ENCODE measurements at places on chromosomes 13 and 19. TPM values are rescaled to one million over a fixed set of nuclear protein-coding genes. Genes with fewer than 3 reads are reported as not detected.

CIC gene
- 54.0 TPM for total RNA-seq

TLE2 gene
- total RNA-seq: 3.1 TPM

IL17D gene
- total RNA-seq: 1.6 TPM

TTYH1 gene
- 43.1 TPM for total RNA-seq

PRR36 gene
- 20.4 TPM for total RNA-seq

ZNF793 gene
- total RNA-seq: 14.6 TPM

ASPDH gene
- total RNA-seq: not detected

FCGBP gene
- 0.15 TPM for total RNA-seq

CBLC gene
- total RNA-seq: 14.2 TPM

ARHGEF18 gene
- total RNA-seq: 37.2 TPM

ZNF556 gene
- not detected for total RNA-seq

ZNF737 gene
- 14.1 TPM for total RNA-seq

CFAP97D2 gene
- total RNA-seq: not detected

EID2 gene
- total RNA-seq: 18.9 TPM

ELSPBP1 gene
- total RNA-seq: not detected

- H3K36me3 ChIP-seq: peaks cover 30% of the 10 kb centered on the region
- H3K27me3 ChIP-seq: no peaks in the 10 kb centered on the region
- DNase-seq: no peak
- 0 out of 2 replicates have a peak, but pooled peaks cover 4% of the 10 kb centered on the region for H3K4me1 ChIP-seq
- H3K4me3 ChIP-seq: no peak overlapping the region
Observed at GRCh38 chr13:21054313-21054712, 7.1 kb downstream of the LATS2 start.

- no peaks in the 10 kb centered on the region for H3K27me3 ChIP-seq
- no peak overlapping the region for H3K27ac ChIP-seq
- no peak for DNase-seq
- H3K36me3 ChIP-seq: peaks cover 5% of the 10 kb centered on the region
- H3K4me3 ChIP-seq: no peak overlapping the region
- H3K4me1 ChIP-seq: peaks cover 2% of the 10 kb centered on the region
Observed at GRCh38 chr13:23674795-23675640, 104.8 kb downstream of the TNFRSF19 start.

DNA sequence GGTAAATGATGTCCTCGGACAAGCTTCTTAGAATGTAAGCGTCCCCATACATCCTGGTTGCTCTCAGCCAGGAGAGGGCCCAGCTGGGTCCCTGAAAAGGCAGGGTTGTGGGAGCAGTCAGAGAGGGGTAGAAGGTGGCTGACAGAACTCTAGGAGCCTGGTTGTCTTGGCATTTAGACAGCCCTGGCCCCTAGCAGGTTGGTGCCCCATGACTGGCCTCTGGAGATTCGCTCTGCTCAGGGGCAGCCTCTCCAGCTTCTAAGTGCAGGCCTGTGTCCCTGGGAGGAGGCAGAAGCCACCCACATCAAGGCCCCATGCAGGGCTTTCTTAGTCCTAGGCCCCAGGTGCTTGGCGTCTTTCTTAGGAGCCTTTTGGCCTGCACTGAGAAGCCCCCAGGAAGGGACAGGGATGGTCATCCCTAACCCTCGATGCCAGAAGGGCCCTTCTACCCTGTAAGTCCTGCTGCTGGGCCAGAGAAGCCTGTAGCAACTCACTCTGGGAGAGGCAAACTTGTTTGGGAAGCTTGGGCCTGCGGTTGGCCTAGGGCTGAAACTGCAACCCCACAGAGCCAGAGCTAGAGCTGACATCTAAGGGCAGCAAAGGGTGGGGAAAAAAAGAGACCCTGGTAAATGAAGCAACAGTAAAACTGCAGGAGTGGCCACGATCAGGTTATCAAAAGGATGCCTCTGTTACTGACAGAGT lies 2.8 kb upstream of the CDX2 start:
- no peak overlapping the region for H3K4me3 ChIP-seq
- peaks cover 9% of the 10 kb centered on the region for H3K4me1 ChIP-seq
- H3K36me3 ChIP-seq: no peaks in the 10 kb centered on the region
- DNase-seq: no peak

DNA sequence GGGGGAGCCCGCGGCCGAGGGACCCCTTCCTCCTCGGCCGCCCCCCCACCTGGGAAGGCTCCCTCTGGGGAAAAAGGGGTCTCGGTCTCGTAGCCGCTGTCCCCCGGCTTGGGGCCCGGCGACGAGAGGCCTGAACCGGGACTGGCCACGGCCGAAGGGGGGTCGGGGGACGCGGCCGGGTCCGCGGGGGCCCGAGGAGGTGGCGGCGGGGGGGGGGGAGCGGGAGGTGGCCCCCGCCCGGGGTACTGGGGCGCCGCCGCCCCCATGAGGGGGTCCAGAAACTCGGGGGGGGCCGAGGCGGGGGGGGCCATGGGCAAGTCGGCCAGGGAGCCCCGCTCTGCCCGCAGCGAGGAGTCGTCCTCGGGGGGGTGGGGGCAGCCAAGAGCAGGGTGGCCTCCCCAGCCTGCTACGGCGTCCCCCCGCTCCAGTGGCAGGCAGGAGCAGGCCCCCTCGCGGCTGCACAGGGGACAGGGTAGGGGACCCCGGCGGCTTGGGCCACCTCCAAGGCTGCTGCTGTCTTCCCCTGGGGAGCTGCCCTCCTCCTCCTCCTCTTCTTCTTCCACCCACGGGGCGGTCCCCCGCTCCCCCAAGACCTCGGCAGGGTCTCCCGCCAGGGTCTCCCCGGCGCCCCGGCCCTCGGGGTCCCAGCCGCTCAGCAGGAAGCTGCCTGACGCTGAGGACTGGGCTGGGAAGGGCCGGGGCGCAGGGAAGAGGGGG lies 12.9 kb downstream of the LMTK3 start:
- H3K27me3 ChIP-seq: no peaks in the 10 kb centered on the region
- no peak overlapping the region for H3K27ac ChIP-seq
- no peaks in the 10 kb centered on the region for H3K36me3 ChIP-seq
- no peaks in the 10 kb centered on the region for H3K4me1 ChIP-seq

- no peak for DNase-seq
- peak overlapping the region; percentile 81 for H3K4me3 ChIP-seq
- H3K27ac ChIP-seq: no peak overlapping the region
- no peaks in the 10 kb centered on the region for H3K27me3 ChIP-seq
- peaks cover 14% of the 10 kb centered on the region for H3K36me3 ChIP-seq
Observed at GRCh38 chr19:10870501-10870954, 825 bp upstream of the CARM1 start.

DNA sequence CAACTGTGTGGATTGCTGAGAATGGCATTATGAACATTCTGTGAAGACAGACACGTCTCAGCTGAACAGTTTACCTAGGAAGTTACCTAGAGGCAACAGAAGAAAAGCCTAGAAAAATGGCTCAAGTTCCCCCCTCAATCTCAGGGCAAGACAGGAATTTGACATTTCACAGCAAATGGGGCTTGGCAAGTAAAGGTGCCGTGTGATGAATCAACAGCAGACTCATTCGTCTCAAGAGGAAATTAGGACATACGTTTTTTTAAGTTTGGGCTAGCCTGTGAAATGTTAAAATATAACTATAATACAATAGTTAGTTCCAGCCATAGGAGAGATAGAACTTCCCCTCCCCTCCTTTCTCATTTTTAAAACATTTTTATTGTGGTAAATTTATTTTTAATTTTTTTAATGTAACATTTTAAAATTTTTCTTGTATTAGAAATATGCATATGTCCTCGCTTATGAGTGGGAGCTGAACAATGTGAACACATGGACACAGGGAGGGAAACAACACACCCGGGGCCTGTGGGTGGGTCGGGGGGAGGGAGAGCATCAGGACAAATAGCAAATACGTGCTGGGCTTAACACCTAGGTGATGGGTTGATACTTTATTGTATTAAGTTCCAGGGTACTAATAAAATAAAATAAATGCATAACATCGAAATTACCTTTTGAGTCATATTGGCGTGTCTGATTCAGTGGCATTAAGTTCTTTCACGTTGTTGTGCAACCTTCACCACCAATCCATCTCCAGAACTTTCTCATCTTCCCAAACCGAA lies 116.0 kb downstream of the COL4A2 start:
- peaks cover 4% of the 10 kb centered on the region for H3K36me3 ChIP-seq
- DNase-seq: no peak
- no peak overlapping the region for H3K4me3 ChIP-seq
- H3K4me1 ChIP-seq: no peaks in the 10 kb centered on the region
- H3K27me3 ChIP-seq: no peaks in the 10 kb centered on the region
- H3K27ac ChIP-seq: no peak overlapping the region

DNA sequence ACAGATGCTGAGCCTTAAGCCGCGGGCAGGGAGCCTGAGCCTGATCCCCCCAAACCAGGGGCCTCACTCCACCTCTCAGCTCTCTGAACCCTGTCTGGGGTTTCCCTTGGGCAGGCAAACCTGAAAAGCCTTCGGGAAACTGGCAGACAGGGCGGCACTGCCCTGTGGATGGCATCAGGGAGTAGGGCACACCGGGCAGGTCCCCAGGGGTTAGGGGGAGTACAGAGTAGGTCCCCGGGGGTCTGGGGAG lies 9.7 kb downstream of the MKNK2 start:
- no peaks in the 10 kb centered on the region for H3K4me1 ChIP-seq
- H3K27ac ChIP-seq: no peak overlapping the region
- no peak for DNase-seq
- peaks cover 27% of the 10 kb centered on the region for H3K36me3 ChIP-seq
- H3K4me3 ChIP-seq: no peak overlapping the region

DNA sequence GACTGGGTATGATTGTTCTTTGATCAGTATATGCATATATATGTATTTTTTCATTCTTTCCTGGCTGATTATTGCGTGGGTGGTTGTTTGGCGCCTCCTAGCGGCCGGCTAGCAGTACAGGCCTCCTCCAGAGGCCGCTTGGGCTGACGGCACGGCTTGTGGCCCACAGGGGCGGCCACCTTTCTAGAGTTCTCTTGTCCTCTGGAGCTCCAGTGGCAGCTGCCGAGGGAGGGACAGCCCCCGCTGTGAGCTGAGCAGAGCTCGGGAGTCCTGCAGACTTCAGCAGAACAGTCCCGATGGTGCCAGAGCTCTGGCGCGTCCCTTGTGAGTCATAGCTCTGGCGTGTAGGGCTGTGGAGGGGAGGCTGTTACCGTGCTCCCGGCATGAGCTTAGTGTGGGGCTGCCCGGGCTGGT lies 22.5 kb upstream of the ZNF429 start:
- H3K36me3 ChIP-seq: peaks cover 22% of the 10 kb centered on the region
- H3K27ac ChIP-seq: no peak overlapping the region
- H3K4me3 ChIP-seq: no peak overlapping the region
- no peaks in the 10 kb centered on the region for H3K27me3 ChIP-seq

GRCh38 chr19:29549105-29550070 lies 23.6 kb downstream of the VSTM2B start:
- H3K4me3 ChIP-seq: no peak overlapping the region
- H3K27me3 ChIP-seq: no peaks in the 10 kb centered on the region
- peak; percentile 12 for DNase-seq
- H3K4me1 ChIP-seq: no peaks in the 10 kb centered on the region
- peaks cover 6% of the 10 kb centered on the region for H3K36me3 ChIP-seq

DNA sequence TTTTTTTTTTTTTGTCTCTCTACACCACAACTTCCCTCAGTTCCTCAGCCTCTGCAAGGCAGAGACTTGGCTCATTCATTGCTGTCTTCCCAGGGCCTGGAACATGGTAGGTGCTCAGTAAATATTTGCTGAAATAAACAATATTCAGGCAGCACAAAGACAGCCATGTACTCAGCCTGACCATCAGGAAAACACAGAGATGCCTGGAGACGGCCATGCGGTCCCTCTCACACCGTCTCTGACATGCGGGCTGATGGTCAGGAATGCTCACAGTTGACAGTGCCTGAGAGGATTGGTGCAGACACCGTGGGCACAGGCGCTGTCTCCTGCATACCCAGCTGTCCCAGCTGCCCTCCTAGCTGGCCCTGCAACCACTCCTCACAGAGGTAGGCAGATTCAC lies 924 bp downstream of the PRAM1 start:
- H3K27ac ChIP-seq: no peak overlapping the region
- DNase-seq: no peak
- H3K27me3 ChIP-seq: no peaks in the 10 kb centered on the region

DNA sequence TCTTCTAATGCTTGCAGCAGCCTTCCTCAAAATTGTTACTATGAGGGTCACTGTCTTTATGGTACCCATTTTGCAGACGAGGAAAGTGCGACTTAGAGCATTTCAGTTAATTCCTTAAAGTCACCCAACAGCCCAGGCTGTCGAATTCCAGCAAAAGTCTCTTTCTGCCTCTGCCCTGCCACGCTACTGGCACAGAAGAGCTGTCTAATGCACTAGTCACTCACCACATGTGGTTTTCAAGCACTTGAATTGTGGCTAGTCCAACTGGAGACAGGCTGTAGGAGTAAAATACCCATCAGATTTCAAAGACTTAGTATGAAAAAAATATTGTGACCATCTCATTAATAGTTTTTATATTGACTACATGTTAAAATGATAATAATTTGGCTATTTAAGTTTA lies 1.7 kb downstream of the FPR1 start:
- no peak for DNase-seq
- no peak overlapping the region for H3K4me3 ChIP-seq
- H3K4me1 ChIP-seq: no peaks in the 10 kb centered on the region
- H3K27ac ChIP-seq: no peak overlapping the region
- peaks cover 2% of the 10 kb centered on the region for H3K36me3 ChIP-seq

GRCh38 chr13:31361673-31362072 lies 161.9 kb downstream of the B3GLCT start:
- H3K27ac ChIP-seq: no peak overlapping the region
- H3K4me3 ChIP-seq: no peak overlapping the region
- no peaks in the 10 kb centered on the region for H3K4me1 ChIP-seq
- DNase-seq: no peak

DNA sequence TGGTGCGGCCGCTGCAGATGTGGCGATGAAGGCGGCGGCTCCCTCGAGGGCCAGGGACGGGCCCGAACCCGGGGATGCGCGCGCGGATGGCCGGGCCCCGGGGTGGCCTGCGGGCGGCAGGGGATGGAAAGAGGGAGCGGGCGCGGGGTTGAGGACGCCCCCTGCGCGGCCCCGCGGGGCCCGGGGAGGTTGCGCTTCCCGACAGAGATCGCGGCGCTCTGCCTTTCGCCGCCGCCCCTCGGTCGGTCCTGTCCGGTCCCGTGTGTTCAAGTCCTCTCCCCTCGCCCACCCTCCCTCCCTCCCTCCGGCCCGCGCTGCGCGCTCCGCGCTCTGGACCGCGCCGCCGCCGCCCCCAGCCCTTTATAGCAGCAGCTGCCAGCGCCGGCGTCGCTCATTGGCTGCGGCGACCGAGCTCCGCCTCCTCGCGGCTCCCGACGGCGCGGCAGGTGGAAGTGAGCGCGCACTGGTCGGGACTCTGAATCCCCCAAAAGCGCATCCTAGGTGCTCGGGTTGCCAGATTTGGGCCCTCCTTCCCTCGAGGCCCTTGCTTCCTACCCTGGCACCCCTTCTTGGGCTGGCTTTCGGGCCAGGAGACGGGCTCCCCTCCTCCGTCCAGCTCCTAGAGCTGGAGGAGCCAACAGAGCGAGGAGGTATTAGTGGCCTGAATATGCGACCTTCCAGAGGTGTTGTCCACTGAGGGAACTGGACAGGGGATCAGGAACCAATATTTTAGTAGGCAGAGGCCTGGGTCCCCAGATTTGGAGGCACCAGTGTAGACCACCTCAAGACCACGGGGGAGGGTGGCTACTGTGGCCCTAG lies at the start of gene ELAVL3:
Gene ELAVL3, minus strand, starts transcription at position 332 of the 819 bp plus-strand sequence. CDS start 438 bp downstream, outside the sequence.
- H3K36me3 ChIP-seq: no peaks in the 10 kb centered on the region
- DNase-seq: peak; percentile 67
- H3K4me3 ChIP-seq: peak within 1 kb of the TSS; percentile 77
- peaks cover 12% of the 10 kb centered on the region for H3K27me3 ChIP-seq

- H3K36me3 ChIP-seq: peaks cover 6% of the 10 kb centered on the region
- peak; percentile 92 for DNase-seq
- peaks cover 2% of the 10 kb centered on the region for H3K4me1 ChIP-seq
- peak overlapping the region; percentile 49 for H3K4me3 ChIP-seq
- H3K27ac ChIP-seq: no peak overlapping the region
Observed at GRCh38 chr19:2610637-2611482, 91.6 kb downstream of the GNG7 start.
